Kidney (tissue), 22 donors: ENCODE measurements at places on chromosomes 5 and 9. TPM values are rescaled to one million over a fixed set of nuclear protein-coding genes. Genes with fewer than 3 reads are reported as not detected.
A peak's percentile ranks its signal among the peaks of the same experiment; 100 is the strongest.

IL3 gene
- not detected for polyA plus RNA-seq

GRCh38 chr9:132367613-132368313, 13.0 kb upstream of the SETX start:
- DNase-seq = peak; percentile 40

DNA sequence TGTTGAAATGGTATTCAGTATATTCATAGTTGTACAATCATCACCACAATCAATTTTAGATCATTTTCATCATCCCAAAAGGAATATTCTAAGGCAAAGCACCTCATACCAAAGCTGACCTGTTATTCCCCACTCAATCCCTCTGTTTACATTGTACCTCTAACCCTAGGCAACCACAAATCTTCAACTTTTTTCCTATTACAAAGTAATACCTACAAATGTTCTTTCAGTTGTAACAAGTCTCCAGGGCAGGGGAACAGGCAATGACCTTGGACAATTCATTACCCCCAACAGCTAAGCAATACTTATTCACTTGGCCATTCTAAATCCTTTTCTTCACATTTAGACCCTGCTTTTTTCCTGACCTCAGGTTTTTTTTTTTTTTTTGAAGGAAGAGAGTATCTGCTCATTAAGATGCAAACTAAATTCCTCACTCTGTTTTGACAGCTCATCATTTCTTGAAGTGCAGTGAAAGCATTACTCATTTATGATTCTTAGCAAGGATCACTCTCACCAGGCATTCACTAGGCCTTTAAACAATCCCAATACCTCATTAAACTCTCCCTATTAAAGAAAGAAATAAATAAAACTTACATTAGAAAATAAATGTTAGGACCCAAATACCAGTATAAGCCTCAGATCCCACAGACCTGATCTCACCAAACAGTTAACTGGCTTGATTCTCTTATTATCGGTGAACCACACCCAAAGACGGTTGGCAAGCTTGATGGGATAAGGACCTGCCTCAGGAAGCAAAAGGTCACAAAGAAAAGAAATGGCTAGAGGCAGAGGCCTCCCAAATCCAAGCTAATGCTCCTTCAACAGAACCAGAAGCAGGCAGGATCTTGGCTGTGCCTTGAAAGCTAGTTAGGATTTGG, 15.3 kb downstream of the MTMR12 start:
- DNase-seq = no peak

DNA sequence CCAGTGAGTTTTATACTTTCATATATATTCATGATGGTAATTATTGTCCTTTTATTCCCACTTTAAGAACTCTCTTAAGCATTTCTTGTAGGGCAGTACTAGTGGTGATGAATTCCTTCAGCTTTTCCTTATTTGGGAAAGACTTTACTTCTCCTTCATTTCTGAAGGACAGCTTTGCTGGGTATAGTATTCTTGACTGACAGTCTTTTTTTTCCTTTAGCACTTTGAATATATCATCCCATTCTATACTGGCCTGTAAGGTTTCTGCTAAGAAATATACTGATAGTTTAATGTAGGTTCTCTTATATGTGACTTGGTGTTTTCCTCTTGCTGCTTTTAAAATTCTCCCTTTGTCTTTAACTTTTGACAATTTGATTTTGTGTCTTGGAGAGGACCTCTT, 109.0 kb upstream of the FSTL4 start:
- no peak for DNase-seq

TSSK1B gene
- not detected for polyA plus RNA-seq

BRINP1 gene
- 0.84 TPM for polyA plus RNA-seq

DNA sequence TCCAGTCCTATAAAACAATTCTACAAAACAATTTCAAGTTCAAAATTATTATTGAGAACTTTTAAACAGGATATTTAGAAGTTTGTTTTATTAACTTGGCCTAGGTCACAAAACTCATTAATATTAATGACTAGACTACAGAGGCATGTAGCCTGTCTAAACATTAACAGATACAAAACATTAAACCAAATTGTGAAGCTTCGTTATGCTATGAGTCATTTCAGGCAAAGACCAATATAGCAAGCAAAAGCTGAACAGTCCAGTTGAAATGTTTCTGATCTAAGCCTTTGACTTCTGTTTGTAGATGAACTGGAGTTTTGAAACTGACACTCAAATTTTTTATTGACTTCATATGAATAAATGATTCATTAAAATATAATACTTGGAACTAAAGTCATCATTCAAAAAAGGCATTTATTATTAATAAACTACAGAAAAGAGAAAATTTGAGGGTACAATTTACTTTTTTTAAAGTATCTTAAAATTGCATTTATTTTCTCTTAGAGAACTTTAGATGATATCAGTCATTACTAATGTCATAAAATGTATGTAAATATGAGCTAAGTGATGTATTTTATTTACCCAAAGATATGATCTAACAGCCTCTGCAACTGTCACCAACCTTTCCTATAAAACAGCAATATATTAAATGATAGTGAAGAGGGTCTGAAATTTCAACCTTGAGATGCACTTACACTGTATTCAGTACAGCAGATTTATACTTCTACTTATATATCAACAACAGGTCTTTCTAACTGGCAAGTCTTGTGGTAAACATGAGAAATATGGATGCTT, 188.8 kb downstream of the COMMD10 start:
- peak; percentile 64 for DNase-seq

PDZD2 gene
- polyA plus RNA-seq = 6.2 TPM

DNA sequence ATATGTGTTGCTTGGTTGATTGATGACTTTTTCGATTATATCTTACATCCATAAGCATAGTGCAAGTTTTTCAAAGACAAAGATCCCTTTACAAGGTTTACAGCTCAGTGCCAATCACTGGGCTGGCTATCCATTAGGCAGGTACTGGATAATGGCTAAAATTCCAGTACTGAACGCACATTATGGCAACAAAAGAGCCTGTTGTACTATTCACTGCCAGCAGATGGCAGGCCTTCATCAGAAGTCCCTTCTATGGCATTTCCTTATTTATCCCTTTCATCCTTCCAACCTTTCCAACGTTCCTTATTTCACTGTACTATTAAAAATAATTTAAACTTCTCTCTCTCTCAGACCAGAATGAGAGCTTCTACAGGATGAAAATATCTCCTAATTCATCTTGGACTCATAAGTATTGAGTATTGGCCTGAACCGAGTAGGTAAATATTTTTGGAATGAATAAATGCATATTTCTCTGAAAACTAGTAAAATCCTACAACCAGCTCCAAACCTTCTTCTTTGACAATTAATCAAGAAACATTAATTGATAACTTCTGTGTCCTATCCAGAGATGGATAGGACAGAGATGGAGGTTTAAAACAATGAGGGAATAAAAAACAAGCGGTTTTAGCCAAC, 6.7 kb upstream of the WNT8A start:
- DNase-seq = peak; percentile 59

LRRC14B gene
- not detected for polyA plus RNA-seq

DNA sequence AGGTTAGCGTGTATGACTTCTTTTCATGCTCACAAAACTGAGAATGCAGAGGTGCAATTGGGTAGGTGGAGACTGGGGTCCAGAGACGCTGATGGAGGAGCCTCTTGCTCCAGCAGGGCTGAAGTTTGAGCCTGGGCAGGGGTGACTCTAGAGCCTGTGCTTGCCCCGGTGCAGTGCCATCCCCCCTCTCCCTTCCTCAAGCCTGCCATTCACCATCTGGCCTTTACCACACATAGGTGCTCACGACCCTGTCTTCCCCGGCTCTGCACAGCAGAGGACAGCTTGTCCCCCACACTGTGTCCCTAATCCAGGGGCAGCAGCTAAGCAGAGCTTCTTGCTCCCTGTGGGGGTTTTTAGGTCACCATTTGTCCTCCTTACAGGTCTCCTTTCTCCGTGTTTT, 86.5 kb downstream of the DAP start:
- DNase-seq = no peak

GRCh38 chr9:18791074-18791473, 241.9 kb downstream of the SAXO1 start:
- no peak for DNase-seq

SPAG8 gene
- polyA plus RNA-seq = 2.4 TPM

CWC27 gene
- 16.5 TPM for polyA plus RNA-seq

DNA sequence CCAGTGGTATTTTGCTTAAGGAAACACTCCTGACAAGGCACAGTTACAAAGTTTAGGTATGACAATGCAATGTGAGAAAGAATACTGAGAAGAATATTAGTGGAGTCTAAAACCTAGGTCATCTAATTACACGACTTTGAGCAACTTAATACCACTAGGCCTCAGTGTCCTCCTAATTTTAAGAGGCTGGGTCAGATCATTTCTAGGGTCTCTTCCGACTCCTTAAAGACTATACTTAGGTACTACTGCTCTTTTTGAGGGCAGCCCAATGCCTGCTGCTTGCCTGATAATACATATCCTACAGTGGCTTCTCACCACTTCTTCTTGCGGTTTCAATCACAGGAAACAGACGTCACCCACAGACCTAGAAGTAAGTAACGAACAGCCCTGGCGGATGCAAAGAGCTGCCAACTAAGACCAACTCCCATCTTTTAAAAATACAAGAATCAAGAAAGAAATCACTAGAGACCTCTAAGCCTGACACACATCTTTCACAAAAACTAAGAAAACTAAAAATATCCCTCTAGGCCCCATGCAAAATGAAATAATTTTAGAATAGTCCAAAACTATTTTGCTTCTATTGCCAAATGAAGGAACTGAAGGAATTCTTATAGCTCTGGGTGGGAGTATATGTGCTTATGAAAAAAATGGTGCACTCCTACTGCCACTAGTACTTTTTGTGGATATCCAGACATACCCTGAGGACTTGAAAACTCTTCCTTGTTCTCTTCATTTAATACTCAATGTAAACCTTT, 13.1 kb downstream of the DIAPH1 start:
- DNase-seq = no peak
